MG63 (cell line): ENCODE measurements at places on chromosomes 12 and 14. TPM values are rescaled to one million over a fixed set of nuclear protein-coding genes. Genes with fewer than 3 reads are reported as not detected.
A peak's percentile ranks its signal among the peaks of the same experiment; 100 is the strongest.

LALBA gene
- not detected in 2 replicates for total RNA-seq

- no peak for DNase-seq
These were observed 19.4 kb downstream of the NUMB start for GRCh38 chr14:73438993-73439392.

SPX gene
- total RNA-seq: 1.1 and 6.6 TPM in 2 replicates

- no peak for DNase-seq
These were observed 166.1 kb upstream of the EEA1 start for GRCh38 chr12:93094988-93095737.

GRCh38 chr12:24109381-24110039 is 160.0 kb upstream of the SOX5 start:
- DNase-seq: no peak

ENDOU gene
- not detected in 2 replicates for total RNA-seq

- DNase-seq: no peak
These were observed 57.2 kb downstream of the LTBP2 start for GRCh38 chr14:74554742-74555362.

GRCh38 chr12:113190761-113191160 is 5.2 kb downstream of the RITA1 start:
- DNase-seq: peak; percentile 34

- DNase-seq: no peak
These were observed 51.8 kb downstream of the TRAF3 start for GRCh38 chr14:102829016-102829548.

DNA sequence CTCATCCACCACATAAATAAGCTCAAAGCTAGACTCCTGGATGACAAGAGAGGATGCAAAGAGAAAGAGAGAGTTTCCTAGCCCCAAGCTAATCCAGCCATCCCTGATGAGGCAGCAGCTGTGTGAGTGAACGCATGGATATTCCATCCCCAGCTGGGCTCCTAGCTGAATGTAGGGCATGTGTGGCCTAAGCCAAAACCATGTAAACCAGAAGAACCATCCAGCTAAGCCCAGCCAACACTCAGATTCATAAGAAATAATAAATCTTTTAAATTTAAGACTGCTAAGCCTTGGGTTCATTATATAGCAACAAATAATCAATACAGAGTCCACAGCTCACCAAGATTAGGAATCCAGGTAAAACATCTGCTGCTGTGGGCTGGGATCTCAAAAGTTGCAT is 94.3 kb downstream of the TNFAIP2 start:
- DNase-seq: no peak

DNA sequence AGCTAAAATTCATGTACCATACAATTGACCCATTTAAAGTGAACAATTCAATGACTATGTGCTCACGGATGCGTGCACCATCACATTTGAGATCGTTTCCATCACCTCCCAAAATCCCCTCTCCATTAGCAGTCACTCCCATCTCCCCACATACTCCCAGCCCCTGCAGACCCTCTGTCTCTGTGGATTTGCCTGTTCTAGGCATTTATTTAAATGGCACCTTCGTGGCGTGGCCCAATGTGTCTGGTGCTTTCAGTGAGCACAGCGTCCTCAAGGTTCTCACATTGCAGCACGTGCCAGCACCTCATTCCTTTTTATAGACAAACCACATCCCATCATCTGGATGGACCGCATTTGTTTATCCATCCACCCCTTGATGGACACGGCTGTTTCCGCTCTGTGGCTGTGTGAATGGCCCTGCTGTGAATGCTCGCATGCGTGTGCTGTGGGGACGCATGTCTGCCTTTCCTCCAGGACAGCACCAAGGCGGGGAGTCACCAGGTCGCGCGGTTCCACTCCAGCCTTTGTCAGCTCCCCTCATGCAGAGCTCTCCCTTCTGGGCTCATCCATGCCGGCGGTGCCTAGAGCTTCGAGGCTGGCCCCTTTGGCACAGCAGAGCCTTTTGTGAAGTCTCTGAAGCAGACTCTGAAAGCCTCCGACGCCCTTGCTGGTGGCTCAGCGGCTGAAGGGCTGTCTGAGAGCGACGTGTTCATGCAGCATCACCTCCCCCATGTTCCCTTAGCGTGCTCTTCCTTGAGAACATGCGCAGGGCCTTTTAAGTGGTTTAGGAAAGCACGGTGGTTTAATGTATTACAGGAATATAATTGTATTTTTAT is 184.4 kb downstream of the KIF26A start:
- no peak for DNase-seq

ESRRB gene
- 0.03 TPM in 1 of 2 replicates, not detected in the other for total RNA-seq

BEGAIN gene
- 2.3 and 8.2 TPM in 2 replicates for total RNA-seq

DNA sequence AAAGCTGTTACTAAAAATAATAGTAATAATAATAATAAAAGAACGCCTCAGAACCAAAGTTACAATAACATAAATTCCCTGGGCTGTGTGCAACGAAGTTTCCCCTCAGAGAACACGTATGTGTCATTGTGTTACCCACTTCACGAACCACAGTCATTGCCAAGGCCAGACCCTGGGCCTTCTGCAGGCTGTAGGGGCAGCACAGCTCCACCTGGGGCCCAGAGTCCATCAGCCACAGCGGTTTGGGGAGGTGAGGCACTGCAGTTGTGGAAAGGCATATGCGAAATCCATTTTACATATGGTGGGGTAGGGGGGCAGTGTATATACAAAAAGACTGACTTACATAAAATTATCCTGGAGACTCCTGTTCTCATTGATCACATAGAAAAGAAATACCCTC is 56.1 kb downstream of the ESR2 start:
- DNase-seq: no peak

DNA sequence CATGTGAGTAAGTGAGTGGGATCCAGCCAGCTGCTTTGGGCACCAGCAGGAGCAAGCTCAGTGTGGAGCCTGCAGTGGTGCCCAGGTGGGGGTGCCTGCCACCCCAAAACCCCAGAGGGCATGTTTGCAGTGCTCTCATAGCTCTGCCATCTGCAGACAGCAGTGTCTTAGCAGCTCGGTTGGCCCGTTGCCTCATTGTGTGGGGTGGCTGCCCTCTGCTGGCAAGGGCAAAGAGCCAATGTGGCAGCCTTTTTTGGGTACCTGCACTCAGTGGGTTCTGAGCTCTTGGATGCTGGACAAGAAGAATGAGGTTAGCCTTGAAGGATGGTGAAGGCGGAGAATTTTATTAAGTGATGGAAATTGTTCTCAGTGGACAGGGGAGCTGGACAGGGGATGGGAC is 52.3 kb downstream of the NEUROD4 start:
- peak; percentile 39 for DNase-seq

- no peak for DNase-seq
These were observed 693.3 kb downstream of the MED13L start for GRCh38 chr12:115584156-115584555.

DNA sequence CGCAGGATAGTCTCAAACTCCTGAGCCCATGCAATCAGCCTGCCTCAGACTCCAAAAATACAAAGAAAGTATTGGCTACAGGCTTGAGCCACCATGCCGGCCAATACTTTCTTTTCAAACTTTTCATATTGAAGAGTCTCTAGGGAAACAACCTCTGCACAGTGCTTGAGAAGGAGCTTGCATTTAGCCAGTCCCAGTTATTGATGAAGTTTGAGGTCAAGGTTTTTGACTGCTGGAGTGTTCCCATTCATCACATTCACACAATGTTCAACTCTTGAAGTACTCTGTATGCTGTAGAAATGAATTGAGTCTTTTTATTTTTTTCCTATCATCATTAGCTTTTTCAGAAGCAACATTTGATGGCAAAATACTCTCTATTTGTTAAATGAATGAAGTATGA is 355.8 kb upstream of the E2F7 start:
- no peak for DNase-seq

- DNase-seq: no peak
These were observed 9.8 kb downstream of the PRIMA1 start for GRCh38 chr14:93778453-93778852.

DNA sequence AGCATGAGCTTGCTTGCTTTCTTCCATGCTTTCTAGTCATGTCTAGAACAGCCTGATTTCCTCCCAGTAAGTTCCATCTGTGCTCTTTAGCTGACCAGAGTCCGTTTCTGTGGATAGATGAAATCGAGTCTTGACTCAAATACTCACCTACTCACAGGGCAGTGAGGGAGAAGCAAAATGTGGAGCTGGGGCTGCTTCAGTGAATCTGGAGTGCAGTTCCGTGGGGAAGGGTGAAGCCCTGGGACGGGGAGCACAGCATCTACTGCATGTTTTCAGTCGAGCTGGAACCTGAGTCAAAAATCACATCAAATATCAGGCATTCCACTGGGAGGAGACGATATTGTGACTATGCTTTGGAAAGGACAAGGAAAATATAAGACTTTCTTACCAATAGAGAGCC is 70.3 kb upstream of the PRMT8 start:
- no peak for DNase-seq

GRCh38 chr14:32941668-32942065 is 3.0 kb downstream of the NPAS3 start:
- DNase-seq: no peak

DNA sequence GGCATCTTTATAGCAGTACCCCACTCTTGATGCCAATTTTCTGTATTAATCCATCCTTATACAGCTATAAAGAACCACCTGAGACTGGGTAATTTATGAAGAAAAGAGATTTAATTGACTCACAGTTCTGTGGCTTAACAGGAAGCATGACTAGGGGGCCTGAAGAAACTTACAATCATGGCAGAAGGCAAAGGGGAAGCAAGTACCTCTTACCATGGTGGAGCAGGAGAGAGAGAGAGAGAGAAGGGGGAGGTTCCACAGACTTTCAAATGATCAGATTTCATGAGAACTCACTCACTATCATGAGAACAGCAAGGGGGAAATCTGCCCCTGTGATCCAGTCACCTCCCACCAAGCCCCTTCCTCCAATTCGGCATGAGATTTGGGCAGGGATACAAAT is 84.4 kb downstream of the SLC24A4 start:
- DNase-seq: no peak

ANGEL1 gene
- 1.1 and 2.5 TPM in 2 replicates for total RNA-seq

DNA sequence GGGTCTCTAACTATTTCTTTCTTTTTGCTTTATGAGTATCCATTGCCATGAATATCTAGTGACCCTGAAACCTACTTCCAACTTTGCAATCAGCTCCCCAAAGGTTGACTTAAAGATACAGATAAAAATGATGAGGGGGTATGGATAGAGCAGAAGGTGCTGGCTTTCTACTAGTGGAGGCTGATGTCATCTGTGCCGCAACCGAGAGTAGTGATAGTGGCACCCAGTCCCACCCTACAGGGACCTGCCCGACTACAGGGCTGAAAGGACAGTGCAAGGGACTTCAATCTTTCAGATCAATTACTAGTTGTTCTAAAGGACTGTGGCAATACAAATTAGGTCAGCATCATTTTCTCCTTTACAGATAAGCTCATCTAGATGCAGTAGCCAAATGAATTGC is 806.0 kb downstream of the VRK1 start:
- DNase-seq: no peak

- peak; percentile 32 for DNase-seq
These were observed 325 bp downstream of the CRIP1 start for GRCh38 chr14:105486974-105487448.

DNA sequence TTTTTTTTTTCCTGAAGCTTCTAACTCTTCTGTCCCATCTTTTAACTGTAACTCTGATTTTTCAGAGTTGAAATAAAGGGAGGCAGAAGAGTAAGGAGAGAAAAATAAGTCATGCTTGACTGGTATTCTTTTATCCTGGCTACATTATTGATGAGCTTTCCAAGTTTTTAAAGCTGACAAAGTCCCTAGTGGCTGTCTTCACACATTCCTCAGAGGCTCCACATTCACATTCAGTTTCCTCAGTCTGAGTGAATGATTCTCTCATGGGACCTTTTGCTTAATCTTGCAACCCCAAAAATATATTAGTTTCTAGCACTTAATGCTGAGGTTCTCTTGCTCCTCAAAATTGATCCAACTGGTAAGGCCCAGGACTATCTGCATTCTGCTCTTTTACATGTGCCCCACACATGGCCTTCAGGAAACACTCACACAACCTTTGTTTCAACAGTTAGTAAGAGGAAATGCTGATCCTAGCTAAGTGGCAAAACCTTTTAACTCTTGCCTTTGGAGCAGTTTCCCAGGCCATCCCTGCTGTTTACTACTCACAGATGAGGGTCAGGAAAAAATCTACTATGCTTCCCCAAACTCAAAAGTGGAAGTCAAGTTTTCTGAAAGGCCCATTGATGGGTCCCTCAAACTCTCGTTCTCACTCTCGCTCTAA is 61.7 kb upstream of the SLC6A15 start:
- DNase-seq: no peak

METTL25 gene
- 3.1 and 4.0 TPM in 2 replicates for total RNA-seq

- no peak for DNase-seq
These were observed at the start of gene GPX2 for GRCh38 chr14:64942531-64943111. GPX2 (minus strand) TSS chr14:64942745; CDS start chr14:64942726, 19 bp downstream.

PAWR gene
- 25.5 and 80.3 TPM in 2 replicates for total RNA-seq

GRCh38 chr14:23624830-23625404 is 11.2 kb upstream of the DHRS2 start:
- no peak for DNase-seq

GRCh38 chr12:4960030-4960429 is 50.3 kb downstream of the KCNA1 start:
- no peak for DNase-seq

GRCh38 chr14:38197784-38198335 is 9.8 kb upstream of the SSTR1 start:
- DNase-seq: no peak

DNA sequence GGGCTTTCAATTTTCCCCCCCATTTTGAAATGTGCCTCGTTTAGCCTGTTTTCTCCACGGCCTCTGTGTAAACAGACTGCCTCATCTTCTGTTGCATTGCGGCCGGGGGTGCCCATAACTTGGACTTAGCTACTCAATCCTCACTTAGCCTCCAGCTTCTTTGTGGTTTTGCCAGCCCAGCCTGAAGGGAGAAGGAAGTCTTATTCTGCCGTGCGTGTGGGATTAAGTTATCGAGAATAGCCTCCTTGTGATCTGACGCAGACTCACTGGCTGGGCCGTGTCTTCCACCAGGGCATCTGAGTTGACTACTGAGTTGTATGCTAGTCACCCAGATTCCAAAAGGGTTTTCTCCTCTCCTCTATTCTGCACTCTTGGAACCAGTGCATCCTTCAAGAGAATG is 8.1 kb downstream of the PRKAB1 start:
- no peak for DNase-seq

DNA sequence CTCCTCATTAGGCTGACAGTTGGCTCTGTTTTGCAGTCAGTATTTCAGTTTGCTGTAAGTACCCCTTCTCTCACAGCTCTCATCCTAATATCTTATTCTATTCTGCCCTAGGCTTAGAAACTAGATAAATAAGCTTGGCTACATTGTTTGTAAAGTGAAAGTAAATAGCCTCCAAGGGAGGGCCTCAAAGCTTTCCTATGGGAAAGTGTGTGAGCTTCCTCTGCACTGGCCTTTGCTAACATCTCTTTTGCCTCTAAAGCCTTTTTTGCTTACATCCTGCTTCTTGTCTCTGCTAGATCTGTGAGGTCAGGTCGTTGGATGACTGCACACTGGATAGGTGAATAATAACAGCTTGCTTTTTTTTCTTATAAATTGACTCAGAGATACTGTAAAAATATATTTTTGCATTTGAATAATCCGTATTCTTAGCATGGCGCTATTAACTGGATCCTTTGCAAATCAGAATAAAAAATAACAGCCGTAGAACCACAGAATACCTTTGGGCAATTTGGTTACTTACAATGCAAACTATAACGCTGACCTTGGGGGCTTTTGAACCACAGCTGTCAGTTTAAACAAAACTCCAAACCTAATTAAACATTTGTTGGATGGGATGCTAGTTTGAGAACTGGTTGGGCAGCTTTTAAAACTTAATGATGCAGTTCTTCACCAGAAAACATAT is 55.1 kb downstream of the TTC6 start:
- DNase-seq: no peak
